Progenitor cell of endocrine pancreas (in vitro differentiated cells): ENCODE measurements at places on chromosomes 1 and 21. TPM values are rescaled to one million over a fixed set of nuclear protein-coding genes. Genes with fewer than 3 reads are reported as not detected.

- no peak for DNase-seq
Observed at GRCh38 chr1:207058252-207058651, 5.2 kb downstream of the PFKFB2 start.

The S100PBP gene
- 62.6 and 66.1 TPM in 2 replicates for total RNA-seq

The TCHH gene
- total RNA-seq = not detected in 2 replicates

- DNase-seq = no peak
Observed at GRCh38 chr1:201020040-201020591, 3.4 kb downstream of the KIF21B start.
